ENCODE measurements at places on chromosomes 12 and 14. TPM values are rescaled to one million over a fixed set of nuclear protein-coding genes. Genes with fewer than 3 reads are reported as not detected.
A peak's percentile ranks its signal among the peaks of the same experiment; 100 is the strongest.

The SLC38A4 gene
- total RNA-seq = 0.85 TPM

The SERPINA9 gene
- not detected for total RNA-seq

DNA sequence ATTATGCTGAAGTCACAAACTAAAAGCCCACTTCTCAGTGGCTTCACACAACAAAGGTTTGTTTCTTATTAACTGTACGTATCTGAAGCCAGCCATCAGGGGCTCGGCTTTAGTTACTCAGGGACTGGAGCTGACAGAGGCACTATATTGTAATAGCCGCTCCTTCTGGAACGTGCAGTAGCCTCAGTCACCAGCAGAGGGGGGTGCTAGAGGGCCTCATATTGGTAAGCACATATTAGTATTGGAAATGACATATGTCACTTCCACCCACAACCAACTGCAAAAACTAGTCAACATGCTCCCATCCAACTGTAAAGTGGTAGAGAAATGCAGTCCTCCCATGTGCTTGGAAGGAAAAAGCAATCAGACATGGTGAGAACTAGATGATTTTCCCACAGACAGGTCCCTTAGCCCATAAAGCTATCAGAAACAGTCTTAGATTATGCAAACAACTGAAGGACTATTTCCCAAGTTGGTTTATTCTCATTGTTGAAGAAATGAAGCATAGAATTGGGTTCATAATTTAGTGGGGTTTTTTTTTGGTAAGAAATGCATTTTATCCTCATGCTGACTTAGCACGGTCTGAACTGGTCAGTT lies 183.6 kb upstream of the G2E3 start:
- no peaks in the 10 kb centered on the region for H3K36me3 ChIP-seq
- H3K27me3 ChIP-seq = no peaks in the 10 kb centered on the region
- no peak overlapping the region for H3K4me3 ChIP-seq
- no peaks in the 10 kb centered on the region for H3K4me1 ChIP-seq
- no peak for DNase-seq
- no peak overlapping the region for H3K27ac ChIP-seq

- H3K4me1 ChIP-seq = no peaks in the 10 kb centered on the region
- H3K27me3 ChIP-seq = no peaks in the 10 kb centered on the region
- H3K4me3 ChIP-seq = no peak overlapping the region
- no peak for DNase-seq
These were observed 277.9 kb upstream of the DCN start for GRCh38 chr12:91460469-91460868.

- no peak overlapping the region for H3K4me3 ChIP-seq
- no peaks in the 10 kb centered on the region for H3K36me3 ChIP-seq
- DNase-seq = no peak
- H3K27me3 ChIP-seq = no peaks in the 10 kb centered on the region
- no peaks in the 10 kb centered on the region for H3K4me1 ChIP-seq
These were observed 123.5 kb downstream of the PTPRR start for GRCh38 chr12:70796989-70797388.

The MAP3K9 gene
- 10.7 TPM for total RNA-seq

DNA sequence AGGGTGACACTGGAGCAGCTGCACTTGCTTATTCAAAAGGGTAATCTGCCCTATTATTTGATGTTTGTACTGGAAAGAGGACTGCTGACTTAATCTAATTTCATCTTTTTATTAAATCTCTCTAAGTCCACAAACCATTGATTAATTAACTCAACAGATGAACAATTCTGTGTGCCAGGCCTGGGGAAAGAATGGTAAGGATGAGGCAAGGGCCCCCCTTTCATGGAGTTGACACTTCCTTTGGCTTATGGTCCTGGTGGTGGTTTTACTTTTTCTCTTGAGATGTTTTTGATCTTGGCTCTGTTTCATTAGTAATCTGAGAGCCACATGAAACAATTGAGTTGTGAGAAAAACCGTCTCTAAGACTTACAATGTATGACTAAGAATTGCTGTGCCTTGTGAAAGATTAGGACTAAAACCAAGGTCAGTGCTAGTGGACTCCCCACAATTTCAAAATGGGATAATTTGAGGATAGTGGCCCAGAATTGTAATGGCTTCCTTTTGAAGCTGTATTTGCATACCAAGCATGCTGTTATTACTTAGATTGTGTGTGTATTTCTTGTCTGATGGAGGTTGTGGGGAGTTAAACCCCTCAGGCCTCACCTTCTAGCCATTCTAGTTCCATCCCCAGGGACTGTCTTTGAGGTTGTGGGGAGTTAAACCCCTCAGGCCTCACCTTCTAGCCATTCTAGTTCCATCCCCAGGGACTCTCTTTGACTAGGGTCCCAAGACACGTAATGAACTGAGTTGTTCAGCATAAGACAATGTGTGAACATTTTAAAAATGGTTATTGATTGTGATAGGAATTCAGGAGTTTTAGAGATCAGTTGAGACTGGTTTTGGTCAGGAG lies 52.5 kb upstream of the EVL start:
- H3K36me3 ChIP-seq = no peaks in the 10 kb centered on the region
- H3K4me1 ChIP-seq = peaks cover 6% of the 10 kb centered on the region
- H3K27me3 ChIP-seq = no peaks in the 10 kb centered on the region
- DNase-seq = no peak
- no peak overlapping the region for H3K27ac ChIP-seq

The ANKS1B gene
- 4.9 TPM for total RNA-seq

The IFNG-AS1 gene
- total RNA-seq = 0.71 TPM

The TEX22 gene
- 1.7 TPM for total RNA-seq

- DNase-seq = no peak
- H3K4me3 ChIP-seq = no peak overlapping the region
- no peaks in the 10 kb centered on the region for H3K27me3 ChIP-seq
- no peaks in the 10 kb centered on the region for H3K4me1 ChIP-seq
These were observed 64.5 kb downstream of the AACS start for GRCh38 chr12:125129591-125130255.

The CCDC175 gene
- total RNA-seq = not detected

- no peak overlapping the region for H3K4me3 ChIP-seq
- DNase-seq = no peak
- H3K27ac ChIP-seq = no peak overlapping the region
- H3K36me3 ChIP-seq = no peaks in the 10 kb centered on the region
- H3K27me3 ChIP-seq = no peaks in the 10 kb centered on the region
These were observed 24.0 kb downstream of the FGF6 start for GRCh38 chr12:4421590-4422031.

The KRT83 gene
- not detected for total RNA-seq

GRCh38 chr12:8970432-8970831 lies 18.9 kb upstream of the KLRG1 start:
- H3K27ac ChIP-seq = no peak overlapping the region
- DNase-seq = no peak
- H3K4me1 ChIP-seq = no peaks in the 10 kb centered on the region
- H3K36me3 ChIP-seq = no peaks in the 10 kb centered on the region
- H3K4me3 ChIP-seq = no peak overlapping the region

- H3K4me3 ChIP-seq = peak overlapping the region; percentile 36
- H3K4me1 ChIP-seq = peaks cover 28% of the 10 kb centered on the region
- no peak overlapping the region for H3K27ac ChIP-seq
- H3K36me3 ChIP-seq = no peaks in the 10 kb centered on the region
- peaks cover 20% of the 10 kb centered on the region for H3K27me3 ChIP-seq
- DNase-seq = peak; percentile 84
These were observed 10.0 kb downstream of the LRCOL1 start for GRCh38 chr12:132600048-132601032.

GRCh38 chr12:101379149-101379548 lies 28.4 kb downstream of the ARL1 start:
- H3K27me3 ChIP-seq = no peaks in the 10 kb centered on the region
- no peaks in the 10 kb centered on the region for H3K4me1 ChIP-seq
- peaks cover 3% of the 10 kb centered on the region for H3K36me3 ChIP-seq
- H3K4me3 ChIP-seq = no peak overlapping the region

GRCh38 chr14:93965287-93965821 lies 11.0 kb downstream of the ASB2 start:
- H3K4me3 ChIP-seq = no peak overlapping the region
- H3K4me1 ChIP-seq = peaks cover 22% of the 10 kb centered on the region
- no peak for DNase-seq
- no peaks in the 10 kb centered on the region for H3K36me3 ChIP-seq
- no peaks in the 10 kb centered on the region for H3K27me3 ChIP-seq

DNA sequence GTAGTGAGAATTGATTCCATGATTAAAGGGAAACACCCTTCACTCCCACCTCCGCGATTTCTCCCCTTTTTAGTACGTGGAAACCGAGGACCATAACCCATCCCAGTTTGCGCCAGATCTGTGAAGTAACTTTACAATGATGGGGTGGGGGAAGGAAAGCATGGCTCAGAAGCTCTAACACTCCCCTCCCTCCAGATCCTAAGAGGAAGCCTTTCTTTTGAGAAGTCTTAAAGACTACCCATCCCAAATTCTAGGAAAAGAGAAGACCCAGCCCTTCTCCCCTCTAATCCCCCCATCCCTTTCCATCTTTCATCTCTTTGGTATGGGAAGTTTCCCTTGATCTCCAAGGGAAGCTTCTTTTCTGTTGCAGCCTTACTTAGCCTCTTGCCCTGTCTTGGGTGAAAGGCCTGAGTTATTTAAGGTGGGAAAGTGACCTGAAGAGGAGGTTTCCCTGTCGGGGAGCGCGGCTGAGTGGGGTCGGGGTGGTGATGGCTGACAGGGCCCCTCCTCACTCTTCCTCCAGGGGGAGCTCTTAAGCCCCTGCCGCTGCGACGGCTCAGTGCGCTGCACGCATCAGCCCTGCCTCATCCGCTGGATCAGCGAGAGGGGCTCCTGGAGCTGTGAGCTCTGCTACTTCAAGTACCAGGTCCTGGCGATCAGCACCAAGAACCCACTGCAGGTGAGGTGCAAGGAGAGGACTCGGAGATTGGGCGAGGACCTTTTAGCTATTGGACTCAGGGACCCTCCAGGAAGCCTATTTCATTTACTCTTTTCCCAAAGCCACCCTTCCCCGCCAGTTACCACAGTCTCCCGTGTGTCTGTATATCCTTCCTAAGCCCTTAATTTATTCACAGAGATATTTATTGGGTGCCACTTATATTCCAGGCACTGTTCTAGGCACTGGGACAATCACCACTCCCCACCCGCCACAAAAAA lies 1.8 kb downstream of the MARCHF9 start:
- peaks cover 12% of the 10 kb centered on the region for H3K27me3 ChIP-seq
- DNase-seq = peak; percentile 61
- peak overlapping the region; percentile 50 for H3K4me3 ChIP-seq

GRCh38 chr12:110229409-110229808 lies 51.6 kb upstream of the ATP2A2 start:
- H3K27me3 ChIP-seq = no peaks in the 10 kb centered on the region
- peaks cover 16% of the 10 kb centered on the region for H3K4me1 ChIP-seq
- no peak for DNase-seq
- H3K4me3 ChIP-seq = no peak overlapping the region

DNA sequence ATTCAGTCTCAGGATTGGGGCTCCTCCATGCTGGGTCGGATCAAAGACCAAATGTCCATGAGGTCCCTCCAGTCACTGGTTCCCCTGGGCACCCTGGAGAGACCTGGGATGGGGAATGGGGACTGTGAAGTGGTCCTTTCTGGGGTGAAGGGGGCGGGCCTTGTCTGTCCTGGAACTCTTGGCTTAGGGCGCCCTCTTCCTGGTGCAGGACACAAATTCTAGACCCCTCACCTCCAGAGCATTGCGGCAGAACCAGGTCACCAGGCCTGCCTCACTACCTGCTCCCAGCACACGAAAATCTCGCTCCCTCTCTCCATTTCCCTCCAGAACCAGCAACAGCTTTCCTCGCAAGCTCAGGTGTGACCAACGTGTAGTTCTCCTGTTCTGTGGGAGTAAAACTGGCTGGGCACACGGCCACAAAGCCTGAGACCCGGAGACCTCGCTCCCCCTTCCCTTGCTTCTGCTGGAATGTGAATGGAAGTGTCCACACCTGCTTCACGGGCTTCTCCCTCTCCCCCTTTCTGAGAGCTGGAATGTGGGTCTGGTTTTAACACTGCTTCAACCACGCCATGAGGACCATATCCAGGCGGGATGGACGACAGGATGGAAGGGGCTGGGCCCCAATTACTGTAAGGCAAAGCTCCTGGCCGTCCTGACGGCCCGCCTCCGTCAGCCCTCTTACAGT lies 112.7 kb downstream of the SCARB1 start:
- no peak overlapping the region for H3K27ac ChIP-seq
- H3K36me3 ChIP-seq = no peaks in the 10 kb centered on the region
- H3K27me3 ChIP-seq = no peaks in the 10 kb centered on the region
- DNase-seq = no peak

GRCh38 chr14:80419345-80419744 lies 208.0 kb upstream of the DIO2 start:
- H3K36me3 ChIP-seq = no peaks in the 10 kb centered on the region
- H3K4me3 ChIP-seq = no peak overlapping the region
- no peaks in the 10 kb centered on the region for H3K27me3 ChIP-seq
- DNase-seq = no peak
- H3K27ac ChIP-seq = no peak overlapping the region

The NAA30 gene
- 12.3 TPM for total RNA-seq

GRCh38 chr14:50943943-50944646 lies at the start of gene PYGL:
TSS of gene PYGL (minus strand) at chr14:50944483. CDS start at chr14:50944403, 80 bp downstream.
- DNase-seq = peak; percentile 87
- peak within 1 kb of the TSS; percentile 78 for H3K4me3 ChIP-seq
- peak within 1 kb of the TSS; percentile 85 for H3K27ac ChIP-seq
- H3K27me3 ChIP-seq = no peaks in the 10 kb centered on the region
- peaks cover 9% of the 10 kb centered on the region for H3K36me3 ChIP-seq

DNA sequence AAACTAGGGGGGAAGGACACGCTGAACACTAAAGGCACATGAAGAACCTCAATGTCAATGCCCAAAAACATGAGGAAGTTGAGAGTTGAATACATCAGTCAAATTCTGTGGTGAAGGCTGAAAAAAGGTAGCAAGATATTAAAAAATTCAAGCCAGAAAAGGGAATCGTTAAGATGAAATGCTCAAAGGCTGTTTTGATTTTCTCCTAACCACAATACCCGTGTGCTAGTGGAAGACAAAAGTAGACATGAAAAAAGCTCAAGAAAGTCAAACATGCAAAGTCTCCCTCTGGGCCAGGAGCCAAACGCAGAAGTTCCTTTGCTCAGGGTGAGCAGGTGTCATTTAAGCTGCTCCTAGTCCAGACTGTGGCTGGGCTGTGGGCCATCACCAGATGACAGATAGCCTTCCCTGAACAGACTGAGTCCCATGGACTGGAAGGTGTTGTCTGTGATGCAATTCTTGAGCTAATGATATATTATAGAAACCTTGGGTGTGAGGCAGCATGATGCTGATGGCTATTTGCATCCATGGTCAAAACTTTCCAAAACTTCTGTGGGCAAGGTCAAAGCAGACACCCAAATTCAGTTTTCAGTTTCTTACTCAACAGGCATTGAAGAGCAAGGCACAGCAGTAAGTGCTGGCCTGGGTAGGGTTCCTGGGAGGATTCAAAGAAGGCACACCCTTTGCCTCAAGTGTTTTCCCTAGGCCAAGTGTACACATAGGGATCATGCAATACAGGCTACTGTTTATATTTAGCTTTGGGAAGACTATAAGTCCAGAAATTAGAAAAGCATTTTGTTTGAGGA lies 81.6 kb downstream of the MYRFL start:
- no peaks in the 10 kb centered on the region for H3K36me3 ChIP-seq
- H3K4me3 ChIP-seq = no peak overlapping the region
- H3K27me3 ChIP-seq = no peaks in the 10 kb centered on the region
- no peaks in the 10 kb centered on the region for H3K4me1 ChIP-seq

The REP15 gene
- total RNA-seq = 3.6 TPM

The OGFOD2 gene
- total RNA-seq = 20.6 TPM

The RD3L gene
- not detected for total RNA-seq

All from left lung (tissue), 14 donors.